ENCODE measurements at places on chromosomes 2 and 18. TPM values are rescaled to one million over a fixed set of nuclear protein-coding genes. Genes with fewer than 3 reads are reported as not detected.

- no peak for DNase-seq
Observed at GRCh38 chr2:215680605-215681598, 245.0 kb upstream of the FN1 start.

- DNase-seq: no peak
Observed at GRCh38 chr18:75456199-75456631, 28.7 kb upstream of the SMIM21 start.

GRCh38 chr2:200578778-200579177 lies 7.0 kb upstream of the AOX1 start:
- no peak for DNase-seq

DNA sequence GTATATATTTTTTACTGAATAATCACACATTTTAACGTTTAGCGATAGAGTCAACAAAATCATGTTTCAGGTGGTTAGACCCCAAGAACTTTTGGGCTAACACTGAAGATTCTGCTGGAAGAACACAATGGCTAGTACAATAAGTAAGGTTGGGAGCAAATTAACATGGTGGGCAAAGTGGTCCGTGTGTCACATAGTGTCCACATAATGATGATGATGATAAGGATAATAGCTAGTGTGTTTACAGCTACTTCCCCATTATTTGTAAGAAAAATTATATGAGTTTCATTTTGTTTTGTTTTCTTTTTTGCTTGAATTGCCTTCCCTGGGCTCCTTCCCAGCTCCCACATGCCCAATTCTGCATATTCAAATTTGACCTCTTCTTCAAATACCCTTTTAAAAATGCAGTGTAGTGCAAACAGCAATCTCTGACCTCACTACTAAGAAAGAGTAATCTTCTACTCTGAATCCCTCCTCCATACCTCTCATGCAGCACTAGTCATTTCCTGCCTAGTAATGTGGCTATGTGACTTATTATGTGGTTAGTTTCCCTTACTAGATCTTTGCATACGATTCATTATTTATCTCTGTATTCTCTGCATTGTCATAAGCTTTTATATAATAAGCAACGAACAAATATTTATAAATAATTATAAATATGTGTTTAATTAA lies 16.9 kb upstream of the VPS54 start:
- no peak for DNase-seq

- no peak for DNase-seq
Observed at GRCh38 chr2:189762229-189762550, 402 bp downstream of the OSGEPL1 start.

Gene SCN9A
- 121 TPM for total RNA-seq

All from occipital lobe (tissue), 3 donors.